Activated T-helper 1 cell treated with anti-CD3 and anti-CD28 coated beads, Interleukin-2, amount 50 U/mL, for 16 hours (primary cell): ENCODE measurements at places on chromosomes 3 and 15.

DNA sequence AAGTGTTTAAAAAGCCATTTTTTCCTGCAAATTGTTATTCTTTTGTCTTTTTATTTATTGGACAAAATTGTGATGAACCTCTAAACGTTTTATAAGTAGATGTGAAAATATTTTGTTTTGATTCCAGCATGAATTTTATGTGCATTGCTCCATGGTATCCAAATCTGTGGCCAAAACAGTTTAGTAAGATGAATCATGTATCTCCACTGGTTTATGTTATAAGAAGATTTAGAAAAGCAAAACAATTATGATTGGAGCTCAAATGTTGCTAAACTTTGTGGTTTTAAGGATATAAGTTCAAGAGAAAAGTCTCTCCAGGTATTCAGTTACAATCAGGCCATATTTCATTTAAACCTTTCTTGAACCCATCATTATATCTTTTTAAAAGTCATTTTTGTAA, 80.9 kb downstream of the NECTIN3 start:
- no peak for DNase-seq

DNA sequence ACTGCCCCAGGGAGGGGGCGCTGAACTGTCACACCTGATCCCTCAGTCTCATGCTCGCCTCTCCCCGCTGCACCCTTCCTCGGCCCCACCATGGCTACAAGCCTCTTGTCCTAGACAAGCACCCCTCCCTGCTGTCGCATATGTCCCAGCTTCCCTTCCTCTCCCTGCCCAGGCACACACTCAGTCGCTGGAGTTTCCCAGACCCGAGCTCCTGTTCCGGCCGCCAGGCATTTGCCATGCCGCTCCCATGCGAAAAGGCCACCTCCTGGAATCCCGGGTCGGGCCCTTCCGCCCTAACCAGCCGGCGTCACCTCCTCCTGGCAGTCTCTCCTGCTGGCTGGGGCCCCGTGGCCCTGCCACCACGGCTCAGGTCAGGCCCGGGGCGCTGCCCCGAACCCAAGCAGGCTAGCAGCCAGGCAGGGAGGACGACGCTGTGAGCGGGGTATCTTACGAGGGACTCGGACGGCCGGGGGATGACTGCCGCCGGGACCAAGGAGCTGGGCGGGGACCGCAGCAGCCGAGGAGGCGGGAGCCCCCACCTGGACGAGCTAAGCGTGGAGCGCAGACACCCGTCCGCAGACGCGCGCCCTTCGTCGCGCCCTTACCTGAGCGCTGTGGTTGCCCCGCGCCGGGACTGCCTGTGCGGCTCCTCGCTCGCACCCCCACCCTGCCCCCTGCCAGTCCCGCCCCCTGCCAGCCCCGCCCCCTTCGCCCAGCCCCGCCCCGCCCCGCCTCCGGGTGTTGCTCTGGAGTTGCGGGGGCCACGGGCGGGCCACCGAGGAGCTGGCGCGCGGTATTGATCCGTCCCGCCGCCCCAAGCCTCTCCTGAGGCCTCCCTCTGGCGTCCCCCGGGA, at the start of gene ALS2CL:
Gene ALS2CL, minus strand, starts transcription at position 642 of the 854 bp plus-strand sequence. CDS start 4,239 bp downstream, outside the sequence.
- DNase-seq, result peak; percentile 41

GRCh38 chr15:27426805-27427204, 455.8 kb downstream of the GABRG3 start:
- DNase-seq, result no peak

DNA sequence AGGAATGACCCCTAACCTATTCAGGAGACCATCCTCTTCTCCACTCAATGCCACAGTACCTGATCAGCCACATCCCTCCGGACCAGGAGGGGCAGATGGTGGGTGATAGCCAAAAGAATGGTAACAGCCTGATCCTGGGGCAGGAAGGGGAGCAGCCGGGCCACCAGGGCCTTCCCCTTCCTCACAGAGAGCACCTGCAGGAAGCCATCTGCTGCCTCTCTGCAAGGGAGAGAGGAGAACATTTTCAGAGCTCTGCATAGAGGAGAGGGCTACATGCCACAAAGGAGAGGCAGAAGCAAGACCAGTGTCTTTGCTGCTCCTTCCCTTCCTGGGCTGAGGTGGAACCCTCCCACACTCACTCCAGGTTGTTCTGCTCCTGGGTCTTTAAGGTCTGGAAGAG, 5.5 kb upstream of the SPG11 start:
- DNase-seq, result no peak

GRCh38 chr3:97264180-97264579, 449.8 kb downstream of the EPHA6 start:
- no peak for DNase-seq

DNA sequence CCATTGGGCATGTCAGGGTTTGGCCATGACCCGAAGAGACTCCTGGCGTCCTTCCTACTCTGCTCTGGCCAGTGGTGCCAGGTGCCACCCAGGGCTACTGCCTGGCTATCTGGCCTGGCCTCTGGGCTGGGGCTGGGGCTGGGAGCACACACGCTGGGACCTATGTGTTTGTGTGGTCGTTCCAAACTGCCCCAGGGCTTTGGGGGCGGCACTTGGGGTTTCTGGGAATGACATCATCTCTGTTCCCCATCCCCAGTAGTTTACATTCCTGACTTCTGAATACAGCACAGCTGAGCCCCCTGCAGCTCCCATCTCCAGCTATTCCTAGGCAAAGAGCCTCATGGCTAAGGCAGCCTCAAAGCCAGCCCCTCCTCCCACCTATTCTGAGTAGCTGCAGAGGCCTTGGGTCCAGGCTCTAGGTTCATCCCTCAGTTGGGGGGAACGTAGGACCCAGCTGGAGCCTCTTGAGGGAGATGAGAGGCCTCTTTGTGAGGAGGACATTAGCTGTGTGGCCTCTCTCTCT, 24.3 kb downstream of the PLEKHO2 start:
- no peak for DNase-seq
